Pancreas (tissue), 10 donors: ENCODE measurements at places on chromosomes 2 and 18. TPM values are rescaled to one million over a fixed set of nuclear protein-coding genes. Genes with fewer than 3 reads are reported as not detected.

Gene TRIB2
- 42.5 TPM for total RNA-seq

DNA sequence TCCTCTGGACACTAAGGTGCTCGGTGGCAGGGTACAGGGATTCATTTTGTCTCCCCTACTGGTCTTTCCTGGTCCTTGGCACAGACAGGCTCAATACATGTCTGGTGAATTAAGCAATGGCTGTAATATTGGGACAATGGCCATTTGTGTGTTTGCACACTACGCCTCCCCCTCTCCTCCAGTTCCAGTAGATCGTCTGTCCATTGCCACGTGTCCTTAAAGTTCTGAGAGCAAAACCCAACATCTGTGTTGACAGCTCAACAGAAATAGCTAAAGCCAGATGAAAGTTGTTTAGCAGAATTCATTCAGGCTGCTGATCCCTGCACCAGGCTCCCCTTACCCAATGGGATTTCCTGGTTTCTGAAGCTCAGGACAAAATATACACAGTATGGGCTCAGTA lies 9.0 kb upstream of the FABP1 start:
- DNase-seq, result no peak
- H3K27me3 ChIP-seq, result no peaks in the 10 kb centered on the region
- no peak overlapping the region for H3K27ac ChIP-seq
- H3K4me1 ChIP-seq, result no peaks in the 10 kb centered on the region

GRCh38 chr2:231514951-231515297 lies 15.3 kb downstream of the NMUR1 start:
- no peaks in the 10 kb centered on the region for H3K36me3 ChIP-seq
- H3K4me3 ChIP-seq, result peak overlapping the region; percentile 55
- no peak for DNase-seq
- peaks cover 14% of the 10 kb centered on the region for H3K4me1 ChIP-seq

DNA sequence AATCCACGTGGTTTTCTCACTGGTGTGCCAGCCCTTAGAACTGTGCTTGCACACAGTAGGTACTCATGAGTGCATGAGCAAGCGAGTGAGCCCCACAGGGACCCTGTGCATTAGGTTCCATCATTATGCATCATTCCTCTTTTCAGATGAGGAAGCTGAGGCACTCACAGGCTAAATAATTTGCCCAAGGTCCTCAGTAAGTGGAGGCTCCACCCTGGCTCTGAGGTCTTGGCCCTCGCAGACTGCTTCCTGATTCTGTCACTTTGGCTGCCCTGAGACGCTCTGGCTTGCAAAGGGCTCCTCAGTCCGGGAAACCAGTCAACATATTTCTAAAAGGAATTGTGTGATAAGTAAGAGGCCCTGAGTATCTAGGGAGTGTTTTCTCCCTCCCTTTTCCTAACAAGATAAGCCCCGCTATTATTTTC lies 71.7 kb downstream of the IL1R2 start:
- H3K4me1 ChIP-seq, result peaks cover 29% of the 10 kb centered on the region
- H3K4me3 ChIP-seq, result no peak overlapping the region
- H3K27me3 ChIP-seq, result no peaks in the 10 kb centered on the region
- no peaks in the 10 kb centered on the region for H3K36me3 ChIP-seq
